ENCODE measurements at places on chromosomes 2 and 18.

- DNase-seq: no peak
These were observed 118.5 kb downstream of the CALCRL start for GRCh38 chr2:187329586-187329985.

DNA sequence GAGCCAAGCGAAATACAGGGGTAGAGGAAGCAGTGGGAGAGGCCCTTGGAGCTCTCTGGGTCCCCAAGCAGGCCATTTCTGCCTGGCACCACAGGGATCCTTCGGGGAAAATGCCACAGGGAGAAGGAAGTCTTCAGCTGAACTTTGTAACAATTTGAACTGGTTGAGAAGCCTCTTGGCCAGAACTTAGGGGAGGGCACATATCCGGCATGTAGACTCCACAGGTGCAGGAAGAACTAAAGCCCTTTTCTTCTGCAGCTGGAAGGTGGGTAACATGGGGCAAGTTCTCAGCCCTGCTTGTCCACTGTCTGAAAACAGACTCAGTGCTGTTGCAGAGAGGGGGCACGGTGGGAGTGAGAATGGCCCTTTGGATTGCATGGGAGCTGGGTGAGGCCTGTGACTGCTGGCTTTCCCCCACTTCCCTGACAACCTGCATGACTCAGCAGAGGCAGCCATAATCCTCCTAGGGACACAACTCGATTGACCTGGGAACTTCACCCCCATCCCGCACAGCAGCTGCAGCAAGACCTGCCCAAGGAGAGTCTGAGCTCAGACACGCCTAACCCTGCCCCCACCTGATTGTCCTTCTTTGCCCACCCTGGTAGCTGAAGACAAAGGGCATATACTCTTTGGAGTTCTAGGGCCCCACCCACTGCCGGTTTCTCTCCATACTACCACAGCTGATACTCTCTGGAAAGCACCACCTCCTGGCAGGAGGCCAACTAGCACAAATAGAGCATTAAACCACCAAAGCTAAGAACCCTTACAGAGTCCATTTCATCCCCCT lies 101.6 kb upstream of the FAM136A start:
- DNase-seq: no peak

DNA sequence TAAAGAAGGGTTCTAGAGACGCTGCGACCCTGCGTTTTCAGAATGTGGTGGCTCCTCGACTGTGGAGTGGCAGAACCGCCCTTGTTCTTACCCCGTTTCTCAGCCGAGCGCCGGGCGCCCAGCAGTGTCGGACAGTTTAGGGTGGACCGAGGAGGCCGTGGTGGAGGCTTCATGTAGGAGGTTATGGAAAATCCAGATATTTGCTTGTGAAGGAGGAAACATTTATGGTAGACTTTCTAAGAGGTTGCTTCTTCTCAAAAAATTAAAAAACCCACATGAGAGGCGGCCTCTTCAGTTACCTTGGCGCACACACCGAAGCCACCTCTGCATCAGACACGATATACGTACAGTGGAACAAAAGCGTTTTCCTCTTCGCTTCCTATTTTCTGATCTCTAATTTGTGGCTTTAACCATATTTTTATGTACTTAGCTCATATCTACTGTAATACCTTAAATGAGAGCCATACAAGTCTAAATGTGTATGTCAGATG lies 120.8 kb downstream of the NFATC1 start:
- DNase-seq: no peak

- no peak for DNase-seq
These were observed 56.5 kb downstream of the MTX2 start for GRCh38 chr2:176325732-176326131.

DNA sequence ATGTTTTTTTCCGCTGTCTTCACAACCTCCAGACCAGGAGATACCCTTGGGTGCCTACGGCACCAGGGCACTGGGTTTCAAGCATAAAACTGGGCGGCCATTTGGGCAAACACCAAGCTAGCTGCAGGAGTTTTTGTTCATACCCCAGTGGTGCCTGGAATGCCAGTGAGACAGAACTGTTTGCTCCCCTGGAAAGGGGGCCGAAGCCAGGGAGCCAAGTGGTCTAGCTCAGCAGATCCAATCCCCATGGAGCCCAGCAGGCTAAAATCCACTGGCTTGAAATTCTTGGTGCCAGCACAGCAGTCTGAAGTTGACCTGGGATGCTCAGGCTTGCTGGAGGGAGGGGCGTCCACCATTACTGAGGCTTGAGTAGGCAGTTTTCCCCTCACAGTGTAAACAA lies 265.3 kb upstream of the ZEB2 start:
- no peak for DNase-seq

DNA sequence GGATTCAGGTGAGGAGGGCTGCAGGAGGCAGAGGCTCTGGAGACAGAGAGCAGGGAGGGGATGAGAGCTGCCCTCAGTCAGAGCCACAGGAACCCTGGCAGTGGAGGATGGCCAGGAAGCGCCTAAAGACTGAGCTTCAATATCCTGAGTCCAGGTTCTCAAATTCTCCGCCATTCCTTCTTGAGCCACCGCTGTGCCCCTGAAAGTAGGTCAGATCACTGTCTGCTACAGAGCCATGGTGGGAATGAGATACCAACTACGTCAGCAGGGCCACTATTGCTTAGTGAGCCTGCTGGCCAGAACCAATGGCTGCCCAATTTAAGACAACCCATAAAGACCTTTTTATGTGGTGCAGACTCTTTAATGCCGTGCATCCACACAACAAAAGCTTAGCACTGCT lies 155.5 kb downstream of the CTIF start:
- no peak for DNase-seq

- DNase-seq: no peak
These were observed 11.1 kb downstream of the AMMECR1L start for GRCh38 chr2:127874378-127875269.

DNA sequence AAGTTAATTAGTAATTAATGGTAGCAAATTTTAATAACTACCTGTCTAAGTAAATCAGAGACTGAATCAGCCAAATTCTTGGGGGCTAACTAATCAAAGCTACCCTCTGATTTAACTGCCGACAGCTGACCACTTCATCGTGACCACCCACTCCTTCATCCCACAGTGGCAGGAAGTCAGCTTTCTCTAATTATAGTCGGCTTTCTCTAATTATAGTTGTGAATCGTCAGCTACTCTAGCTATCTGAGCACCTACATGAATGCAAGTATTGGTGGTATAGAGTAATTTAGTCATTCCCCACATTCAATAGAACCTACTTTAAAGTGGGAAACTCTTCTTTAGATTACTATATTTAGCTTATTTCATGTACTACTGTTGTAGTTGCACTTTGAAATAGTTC lies 185.5 kb downstream of the PTGR3 start:
- DNase-seq: no peak

DNA sequence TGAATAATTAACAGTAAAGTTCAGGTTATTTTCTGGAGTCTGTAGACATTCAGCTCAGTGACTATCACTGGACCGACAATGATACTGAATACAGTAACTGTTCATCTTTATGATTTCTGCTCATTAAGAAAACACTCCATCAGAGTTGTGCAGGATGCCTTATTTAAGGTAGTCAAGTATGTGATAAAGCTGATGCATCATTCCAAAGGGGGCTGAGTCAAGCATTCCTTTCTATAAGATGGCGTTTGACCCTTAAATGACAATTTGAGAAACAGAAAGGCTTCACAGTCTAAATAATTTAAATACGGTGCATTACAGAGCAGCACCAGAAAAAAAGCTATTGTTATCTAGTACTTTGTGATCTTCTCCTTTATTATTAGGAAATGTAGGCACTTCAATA lies 131.1 kb downstream of the CDH2 start:
- DNase-seq: no peak

DNA sequence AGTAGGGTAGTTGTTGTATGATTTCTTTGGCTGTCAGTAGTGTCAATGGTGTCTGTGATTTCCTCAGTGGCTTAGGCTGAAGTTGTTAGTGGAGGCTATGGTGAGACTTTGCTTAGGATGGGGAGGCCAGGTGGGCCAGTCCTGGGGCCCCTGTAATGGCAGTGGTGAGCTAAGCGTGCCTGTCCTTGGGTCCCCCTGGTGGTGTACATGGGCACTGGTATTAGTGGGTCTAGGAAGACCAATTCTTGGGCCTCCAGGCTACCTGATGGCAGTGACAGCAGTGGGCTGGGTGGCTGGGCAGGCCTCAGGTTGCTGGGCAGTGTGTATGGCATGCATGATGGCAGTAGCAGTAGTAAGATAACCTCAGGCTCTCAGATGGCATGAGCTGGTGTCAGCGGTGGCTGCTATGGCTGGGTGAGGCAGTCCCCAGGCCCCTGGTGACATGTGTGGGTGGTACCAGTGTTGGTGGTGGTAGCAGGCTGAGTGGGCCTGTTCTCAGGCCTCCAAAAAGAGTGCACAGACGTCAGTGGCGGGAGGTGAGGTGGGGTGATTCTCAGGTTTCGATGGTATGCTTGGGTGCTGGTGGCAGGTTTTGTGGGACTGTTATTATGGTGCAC lies 103.2 kb downstream of the KLHL14 start:
- no peak for DNase-seq

DNA sequence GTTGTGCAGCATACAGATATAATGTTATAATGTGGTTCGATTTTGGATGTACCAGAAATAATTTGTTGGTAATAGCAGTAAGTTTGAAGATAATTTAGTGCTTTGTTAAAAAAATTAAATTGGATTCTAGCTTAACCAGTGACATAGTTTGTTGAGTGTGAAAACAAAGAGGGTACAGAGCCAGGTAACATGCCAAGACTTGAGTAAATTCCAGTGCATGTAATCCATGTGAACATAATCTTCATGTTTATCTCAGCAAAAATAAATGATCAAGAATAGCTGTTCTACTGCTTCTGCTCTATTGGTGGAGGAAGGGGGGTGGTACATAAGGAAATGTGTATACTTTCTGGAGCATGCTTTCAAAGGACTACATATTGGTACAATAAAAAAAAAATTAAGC lies 165.8 kb downstream of the DNAH7 start:
- no peak for DNase-seq

GRCh38 chr18:59706499-59706898 lies 9.3 kb upstream of the CCBE1 start:
- DNase-seq: no peak

GRCh38 chr2:215982465-215982875 lies 30.9 kb downstream of the MREG start:
- DNase-seq: no peak

GRCh38 chr18:38752430-38752829 lies 1186.8 kb upstream of the CELF4 start:
- DNase-seq: no peak

DNA sequence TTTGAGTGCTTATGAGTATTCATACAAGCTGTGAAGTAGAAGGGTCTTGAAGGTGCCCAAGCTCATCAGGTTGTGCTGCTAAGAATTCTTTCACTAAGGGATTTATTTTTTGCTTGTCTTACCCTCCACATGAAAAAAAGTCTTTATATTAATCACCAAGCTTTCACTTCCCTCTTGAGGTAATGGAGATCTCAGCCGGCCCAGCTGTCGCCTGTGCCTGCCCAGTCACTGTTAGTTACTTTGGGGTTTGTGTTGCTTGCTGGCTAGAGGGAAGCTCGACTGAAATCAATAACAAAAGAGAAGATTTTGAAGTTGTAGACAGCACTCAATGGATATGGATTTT lies 21.9 kb downstream of the MC2R start:
- DNase-seq: no peak

GRCh38 chr2:204133476-204133875 lies 196.9 kb downstream of the ICOS start:
- DNase-seq: no peak

DNA sequence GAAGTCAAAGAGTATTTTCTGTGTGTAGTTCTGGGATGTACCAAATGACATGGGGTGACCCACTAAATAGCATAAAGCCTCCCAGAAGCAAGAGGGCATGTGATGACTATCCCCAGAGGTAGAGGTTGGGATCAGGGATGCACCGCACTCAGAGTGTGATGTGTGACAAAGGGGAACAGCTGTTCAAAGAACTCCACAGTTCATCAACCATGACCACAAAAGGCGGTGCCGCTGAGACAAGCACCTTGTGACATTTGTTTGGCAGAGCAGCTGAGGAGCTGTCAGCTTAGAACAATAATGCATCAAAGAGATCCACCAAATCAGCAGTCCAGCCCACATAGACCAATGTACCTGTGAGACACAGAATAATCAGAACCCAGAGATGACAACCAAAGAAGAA lies 81.3 kb downstream of the VWC2L start:
- DNase-seq: no peak

DNA sequence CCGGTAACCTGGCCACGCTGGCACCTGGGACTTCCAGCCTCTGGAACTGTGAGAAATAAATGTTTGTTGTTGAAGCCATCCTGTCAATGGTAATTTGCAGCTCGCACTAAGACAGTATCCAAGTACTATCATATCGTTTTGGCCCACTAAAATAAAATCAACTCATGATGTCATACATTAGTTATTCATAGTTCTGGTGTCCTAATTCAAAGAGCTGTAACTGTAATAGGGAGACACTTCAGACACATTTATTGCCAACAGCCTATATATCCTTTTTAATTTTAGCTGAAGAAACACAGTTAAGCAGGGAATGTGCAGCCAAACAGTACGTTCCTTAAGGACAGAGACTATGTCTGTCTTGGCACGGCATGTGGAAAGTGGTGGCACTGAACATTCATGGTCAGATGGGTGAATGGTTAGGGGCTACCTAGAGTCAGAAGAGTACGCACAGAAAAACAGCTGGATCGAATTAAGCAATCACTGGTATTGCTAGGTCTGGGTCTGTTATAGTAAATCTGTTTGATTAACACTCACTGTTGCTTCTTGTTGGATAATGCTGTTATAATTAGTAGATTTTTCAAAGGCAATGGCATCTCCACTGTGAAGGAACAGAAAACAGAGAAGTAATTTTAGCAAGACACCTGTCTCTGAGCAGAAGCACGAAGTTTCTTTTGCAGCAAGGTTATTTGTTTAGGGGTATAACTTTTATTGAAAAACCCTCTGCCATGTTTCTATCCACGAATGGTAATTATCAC lies 41.3 kb upstream of the CREG2 start:
- DNase-seq: no peak

DNA sequence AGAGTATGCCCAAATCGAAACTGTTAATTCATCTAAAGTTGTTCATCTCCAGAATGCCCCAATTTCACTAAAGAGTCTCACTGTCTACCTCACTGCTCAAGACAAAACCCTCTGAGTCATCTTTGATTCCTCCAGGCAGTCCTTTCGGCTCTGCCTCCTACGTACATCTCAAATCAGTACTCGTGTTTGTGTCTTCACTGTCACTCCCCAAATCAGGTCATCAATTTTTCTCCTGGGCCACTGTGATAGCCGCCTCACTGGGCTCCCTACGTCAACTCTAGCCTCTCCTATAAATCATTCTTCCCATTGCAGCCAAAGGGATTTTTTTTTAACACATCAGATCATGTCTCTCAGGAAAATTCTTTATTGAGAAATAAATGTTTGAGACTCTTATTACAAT lies 42.1 kb upstream of the TTC39C start:
- DNase-seq: no peak
